Mesenchymal stem cell (in vitro differentiated cells and primary cell): ENCODE measurements at places on chromosomes 5 and 9.

DNA sequence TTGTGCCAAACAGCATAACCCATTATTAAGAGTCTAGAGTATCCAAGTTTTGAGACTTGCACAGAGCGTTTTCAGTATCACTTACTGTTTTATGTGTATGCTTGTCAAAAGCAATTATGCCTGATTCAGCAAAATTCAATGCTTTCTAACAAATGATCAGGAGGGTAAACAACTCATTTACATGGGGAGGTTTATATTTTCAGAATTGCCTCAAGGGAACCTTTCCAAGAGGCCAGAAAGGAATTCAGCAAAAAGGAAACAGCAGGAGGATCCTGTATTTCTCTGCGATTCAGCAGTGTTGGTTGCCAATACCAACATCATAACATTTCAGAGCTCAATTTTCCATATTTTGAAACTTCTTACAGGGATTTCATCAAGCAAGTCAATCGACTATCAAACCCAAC, 69.3 kb upstream of the DAB2 start:
- no peak for DNase-seq

- DNase-seq: peak; percentile 91
Measured at GRCh38 chr9:93119953-93120845, 13.9 kb downstream of the NINJ1 start.

DNA sequence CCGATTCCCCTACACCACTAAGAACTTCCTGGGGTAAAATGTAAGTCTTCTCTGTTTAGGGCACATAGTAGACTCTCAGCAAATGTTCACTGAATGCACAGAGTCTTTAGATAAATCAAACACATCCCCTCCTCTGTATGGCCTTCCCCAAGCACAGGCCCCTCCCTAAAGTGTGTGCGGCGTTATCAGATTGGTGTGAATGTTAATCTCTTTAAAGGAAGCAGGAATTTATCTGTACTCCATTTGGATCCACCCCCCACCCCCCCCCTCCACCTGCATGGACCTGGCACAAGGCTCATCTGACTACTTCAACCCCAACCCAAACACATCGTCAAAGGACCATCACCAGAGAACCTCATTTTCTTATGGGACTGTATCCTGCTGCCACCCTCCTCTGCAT, 6.3 kb downstream of the PCDH1 start:
- no peak for DNase-seq

DNA sequence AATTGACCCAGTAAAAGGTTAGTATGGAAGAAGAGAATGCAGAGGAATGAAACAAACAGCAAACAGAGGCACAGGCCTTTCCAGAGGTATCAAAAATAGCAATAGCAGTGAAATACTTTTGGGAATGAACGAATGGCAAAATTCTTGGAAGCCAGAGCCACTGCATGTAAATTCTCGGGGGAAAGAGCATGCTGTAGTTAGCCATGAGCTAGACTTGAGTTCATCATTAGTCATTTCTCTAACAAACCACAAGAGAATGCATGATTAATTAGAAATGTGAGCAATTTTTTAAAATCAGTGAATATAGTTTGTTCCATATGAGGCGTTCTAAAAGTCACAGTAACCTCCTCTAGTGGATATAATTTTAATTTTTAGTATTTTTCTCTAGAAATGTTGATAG, 170.3 kb upstream of the PRR16 start:
- DNase-seq: peak; percentile 46

DNA sequence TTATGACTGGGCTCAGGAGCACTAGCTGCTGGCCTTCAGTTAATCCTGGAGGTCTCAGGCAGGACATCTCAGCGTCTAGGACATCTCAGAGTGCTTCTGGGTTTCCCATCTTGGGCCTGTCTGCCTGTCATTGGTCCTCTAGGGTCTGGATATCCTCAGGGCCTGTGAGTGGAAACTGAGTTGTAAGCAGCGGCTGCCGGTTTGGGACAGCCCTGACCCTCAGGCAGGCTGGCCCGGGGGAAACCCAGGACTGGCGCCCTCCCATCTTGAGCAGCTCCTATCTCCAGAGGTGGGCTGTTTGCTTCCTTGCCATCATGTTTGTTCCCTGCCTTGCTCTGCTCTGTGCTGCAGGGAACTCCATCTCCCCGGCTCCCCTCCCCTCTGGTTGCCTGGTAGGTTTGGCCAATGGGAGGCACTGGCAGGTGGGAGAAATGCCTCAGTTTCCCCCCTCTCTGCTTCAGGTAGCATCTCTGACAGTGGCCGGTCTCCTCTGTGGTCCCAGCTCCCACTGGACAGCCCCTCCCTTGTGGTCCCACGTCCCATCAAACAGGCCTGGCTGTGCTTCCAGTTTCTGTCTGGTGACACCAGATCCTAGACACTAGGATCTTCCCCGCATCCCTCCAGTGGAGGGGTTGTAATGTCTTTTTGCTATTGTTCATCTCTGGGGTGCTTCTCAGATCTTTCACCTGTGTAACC, 57.4 kb downstream of the ARHGEF37 start:
- no peak for DNase-seq

DNA sequence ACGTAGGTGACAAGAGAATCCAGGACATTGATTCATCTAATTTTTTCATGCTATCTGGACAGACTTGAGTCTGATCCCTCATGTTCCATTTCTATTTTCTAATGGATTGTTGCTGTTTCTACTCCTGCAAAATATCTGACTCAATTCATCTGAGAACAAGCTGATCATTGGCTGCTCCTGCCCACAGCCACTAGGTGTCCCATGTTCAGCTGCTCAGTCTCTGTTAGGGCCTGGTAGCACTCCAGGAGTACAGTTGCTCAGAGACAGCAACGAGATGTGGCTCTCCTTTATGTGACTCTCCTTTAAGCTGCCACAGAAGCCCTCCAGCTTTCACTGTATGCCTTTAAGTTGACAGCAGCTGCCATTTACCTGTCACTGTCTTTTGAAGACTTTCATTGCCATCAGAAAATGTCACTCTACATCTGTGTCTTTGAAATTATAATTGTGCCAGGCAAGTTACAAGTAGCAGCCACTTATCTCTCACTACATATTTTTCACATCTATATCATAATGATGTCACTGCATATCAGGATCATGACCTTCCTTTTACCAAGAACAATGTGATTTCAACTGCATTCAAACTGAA, 1944.2 kb upstream of the NUDT12 start:
- peak; percentile 32 for DNase-seq

DNA sequence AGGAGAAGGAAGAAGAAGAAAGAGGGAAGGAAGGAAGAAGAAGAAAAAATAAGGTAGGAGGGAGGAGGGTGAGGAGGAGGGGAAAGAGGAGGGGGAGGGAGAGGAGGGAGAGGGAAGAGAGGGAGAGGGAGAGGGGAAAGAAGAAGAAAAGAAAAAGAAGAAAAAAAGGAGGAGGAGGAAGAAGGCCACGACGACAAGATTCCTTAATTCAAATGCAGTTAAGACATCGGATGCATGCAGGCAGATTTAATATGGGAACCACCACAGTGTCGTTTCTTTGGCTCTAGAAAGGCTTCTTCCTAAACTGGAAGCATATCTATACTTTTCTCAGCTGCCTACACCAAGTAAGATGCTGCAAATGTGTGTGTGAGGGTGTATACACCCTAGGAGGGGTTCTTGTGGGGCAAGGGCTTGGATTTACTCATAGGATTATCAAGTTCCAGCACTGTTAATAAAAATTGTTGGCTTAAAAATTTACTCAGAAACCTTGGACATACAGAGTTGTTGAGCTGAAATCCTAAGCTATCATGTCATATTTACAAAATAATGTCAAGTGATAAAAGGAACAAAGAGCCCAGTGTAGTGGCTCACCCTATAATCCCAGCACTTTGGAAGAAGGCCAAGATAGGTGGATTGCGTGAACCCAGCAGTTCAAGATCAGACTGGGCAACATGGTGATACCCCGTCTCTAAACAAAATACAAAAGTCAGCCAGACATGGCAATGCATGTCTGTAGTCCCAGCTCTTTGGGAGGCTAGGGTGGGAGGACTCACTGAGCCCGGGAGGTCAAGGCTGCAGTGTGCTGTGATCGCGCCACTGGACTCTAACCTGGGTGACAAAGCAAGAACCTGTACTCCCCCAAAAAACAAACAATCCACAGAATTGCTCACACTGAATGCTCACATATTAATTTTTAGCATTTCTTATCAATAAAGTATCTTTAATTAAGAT, 108.5 kb downstream of the UBAP2 start:
- no peak for DNase-seq

GRCh38 chr5:147408980-147409379, 100.9 kb downstream of the DPYSL3 start:
- DNase-seq: no peak

DNA sequence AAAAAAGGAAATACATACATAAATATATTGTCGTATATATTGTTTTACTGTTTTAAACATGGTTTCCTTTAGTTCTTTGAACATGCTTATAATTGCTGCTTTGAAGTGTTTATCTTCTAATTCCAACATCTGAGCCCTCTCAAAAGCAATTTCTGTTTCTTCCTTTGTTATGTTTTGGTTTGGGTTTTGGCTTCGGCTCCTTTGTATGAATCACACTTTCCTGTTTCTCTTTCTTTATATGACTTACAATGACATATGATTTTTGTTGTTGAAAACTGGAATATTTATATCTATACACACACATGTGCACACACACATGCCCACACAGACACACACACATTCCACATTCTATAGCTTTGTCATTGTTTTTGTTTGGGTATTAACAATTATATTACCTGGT, 1206.7 kb downstream of the CDH12 start:
- no peak for DNase-seq

DNA sequence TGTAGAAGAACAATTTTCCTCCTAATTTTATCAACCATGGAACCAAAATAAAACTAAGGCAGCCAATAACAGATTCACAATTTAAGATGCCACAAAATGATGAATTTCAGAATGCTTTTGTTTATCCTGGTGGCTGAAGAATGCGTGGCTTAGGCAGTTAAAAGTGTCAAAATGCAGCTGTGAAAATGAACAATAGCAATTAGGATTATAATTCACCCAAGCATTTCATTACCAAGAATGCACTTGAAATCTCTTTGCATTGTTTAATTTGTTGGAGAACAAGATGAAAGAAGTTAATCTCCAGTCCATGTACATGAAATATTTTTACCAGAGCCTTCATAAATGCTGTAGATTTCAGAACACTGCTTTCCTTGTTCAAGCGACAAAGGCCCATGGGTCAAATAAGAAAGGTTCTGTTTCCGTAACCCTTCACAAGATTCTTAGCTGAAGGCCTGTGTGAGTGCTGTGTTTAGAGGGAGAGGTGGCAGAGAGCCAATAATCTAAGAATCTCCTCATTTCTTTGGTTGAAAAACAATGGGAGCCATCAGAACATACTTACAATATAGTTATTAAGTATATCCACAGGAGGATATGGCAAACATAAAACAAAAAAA, 39.3 kb downstream of the CLINT1 start:
- DNase-seq: no peak

- peak; percentile 66 for DNase-seq
Measured at GRCh38 chr5:174317256-174317894, 271.9 kb downstream of the NSG2 start.

DNA sequence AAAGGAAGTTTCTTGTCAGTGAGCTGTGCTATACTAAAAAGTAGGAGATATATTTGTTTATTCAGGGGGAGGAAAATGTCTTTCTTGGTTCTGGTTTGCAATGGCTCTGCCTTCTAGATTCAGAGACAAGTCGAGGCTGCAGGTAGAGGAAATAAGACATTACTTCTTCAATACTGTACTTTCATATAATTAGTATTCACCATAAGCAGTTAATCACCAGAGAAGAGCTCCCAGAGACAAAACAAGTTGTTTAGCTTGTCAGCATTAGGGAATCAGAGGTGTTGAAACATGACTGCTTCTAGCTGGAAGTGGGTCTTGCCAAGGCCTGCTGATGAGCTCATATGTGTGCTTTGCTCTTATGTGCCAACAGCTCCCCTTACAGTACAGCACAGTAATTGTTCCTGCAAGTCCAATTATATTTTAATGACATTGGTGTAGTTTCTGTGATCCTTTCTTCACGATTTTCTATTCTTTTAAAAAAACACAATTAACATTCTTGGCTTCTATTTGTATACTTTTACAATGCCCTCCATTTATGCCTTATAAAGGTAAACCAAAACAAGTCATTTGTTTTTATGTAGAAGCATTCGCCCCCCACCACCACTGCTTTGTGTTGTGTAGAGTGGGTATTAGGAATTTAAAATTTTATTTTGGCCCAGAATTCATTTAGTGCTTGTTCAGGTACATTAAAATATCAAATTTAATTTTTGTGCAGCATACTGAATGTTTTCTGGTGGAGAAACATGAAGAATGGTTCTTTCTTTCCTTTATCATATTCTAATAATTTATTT, 112.2 kb downstream of the RPS23 start:
- peak; percentile 94 for DNase-seq

- DNase-seq: no peak
Measured at GRCh38 chr5:138831703-138832102, 43.4 kb downstream of the LRRTM2 start.

GRCh38 chr5:80871541-80871961, 88.6 kb upstream of the RASGRF2 start:
- peak; percentile 49 for DNase-seq
